ENCODE measurements at places on chromosomes 3 and 15.

DNA sequence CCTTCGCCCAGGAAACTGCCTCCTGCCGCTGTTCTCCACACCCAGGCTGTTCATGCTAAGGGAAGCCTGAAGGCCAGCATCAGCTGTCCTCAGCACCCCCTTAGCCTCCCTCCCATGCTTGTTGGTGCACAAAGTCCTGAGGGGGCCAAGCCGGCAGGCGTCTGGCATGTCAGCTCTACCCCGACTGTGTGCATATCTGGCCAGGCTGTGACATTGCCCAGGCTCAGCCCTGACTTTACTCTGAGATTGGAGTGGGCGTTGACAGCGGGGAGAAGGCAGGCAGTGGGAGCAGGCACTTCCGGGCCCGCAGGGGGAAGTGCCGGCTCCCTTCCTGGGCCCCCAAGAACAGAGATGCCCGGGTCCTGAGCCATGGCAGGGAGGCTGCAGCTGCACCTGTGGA lies 492.2 kb downstream of the AGBL1 start:
- no peak for DNase-seq

GRCh38 chr15:66775127-66776105 lies 73.4 kb downstream of the SMAD6 start:
- DNase-seq: no peak

DNA sequence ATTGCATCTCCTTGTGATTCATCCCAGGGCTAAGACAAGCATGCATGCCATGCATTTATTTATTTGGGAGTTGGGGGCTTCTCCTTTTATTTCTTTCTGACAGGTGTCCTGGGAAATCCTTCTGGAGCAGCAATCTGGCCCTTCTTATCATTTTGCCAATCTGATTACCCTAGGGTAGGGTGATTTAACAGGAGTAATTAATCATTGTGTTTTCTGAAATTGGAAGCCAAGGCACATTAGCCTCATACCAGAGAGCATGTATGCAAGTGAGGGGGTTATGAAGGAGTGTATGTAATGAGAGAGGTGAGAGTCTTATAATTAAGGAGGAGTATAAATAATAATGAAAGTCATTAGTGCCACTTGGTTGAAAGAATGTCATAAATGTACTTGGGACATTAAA lies 37.4 kb upstream of the ARPP21 start:
- no peak for DNase-seq

DNA sequence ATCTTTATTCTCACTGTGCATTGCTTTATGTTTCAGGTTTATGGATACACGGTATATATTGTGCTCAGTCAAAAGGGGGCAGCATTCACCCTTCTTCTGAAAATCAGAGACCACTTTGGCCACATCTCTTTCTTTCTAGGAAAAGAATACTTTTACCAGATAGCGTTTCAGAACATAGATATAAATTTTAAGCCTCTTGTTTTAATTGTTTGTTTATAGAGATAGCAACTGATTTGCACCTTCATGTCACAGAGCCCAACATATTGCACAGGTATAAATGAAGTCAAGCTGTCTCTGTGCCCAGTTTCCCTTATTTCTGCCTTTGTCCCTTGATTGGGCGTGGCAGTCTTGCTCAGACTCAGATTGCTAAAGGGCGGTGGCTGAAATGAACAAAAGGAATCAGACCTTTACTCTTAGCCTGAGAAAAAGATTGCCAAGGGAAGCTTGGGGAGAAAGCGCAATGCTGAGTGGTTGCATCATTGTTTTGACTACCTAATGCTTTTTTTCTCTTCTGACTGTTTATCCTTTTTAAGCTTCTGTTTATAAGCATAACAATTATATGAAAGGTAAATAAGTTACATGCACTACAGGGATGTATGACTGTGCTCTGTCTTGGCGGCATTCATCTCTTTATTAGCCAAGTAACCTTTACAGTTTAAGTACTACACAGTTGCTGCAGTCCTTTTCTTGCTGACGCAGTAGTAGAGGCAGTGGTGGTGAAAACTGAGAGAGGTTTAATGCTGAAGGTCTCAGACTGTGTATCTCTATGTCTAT lies 70.8 kb upstream of the ZBTB20 start:
- peak; percentile 40 for DNase-seq

DNA sequence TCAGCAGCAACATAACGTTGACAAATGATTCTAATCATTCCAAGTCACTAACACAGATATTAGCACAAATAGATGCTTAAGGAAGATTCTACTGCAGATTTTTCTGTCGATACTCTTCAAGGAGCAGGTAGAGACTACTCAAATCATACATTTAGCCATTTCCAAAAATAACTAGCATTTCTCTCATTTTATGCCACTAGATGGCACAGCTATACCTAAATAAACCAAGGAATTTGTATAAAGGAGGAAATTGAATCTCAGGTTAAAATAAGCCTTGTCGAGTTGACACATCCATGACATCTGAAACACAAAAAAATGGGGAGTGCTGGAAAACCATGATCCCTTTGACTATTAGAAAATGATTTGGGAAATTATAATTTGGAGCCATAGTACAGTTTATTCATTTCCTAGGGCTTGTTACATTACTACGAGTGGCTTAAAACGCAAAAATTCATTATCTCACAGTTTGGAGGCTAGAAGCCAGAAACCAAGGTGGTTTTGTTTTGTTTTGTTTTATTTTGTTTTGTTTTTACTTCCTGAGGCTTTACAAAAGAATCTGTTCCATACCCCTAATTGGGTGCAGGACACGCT lies 59.5 kb upstream of the STRIT1 start:
- DNase-seq: peak; percentile 35

- no peak for DNase-seq
Measured at GRCh38 chr15:26674467-26674866, 98.4 kb downstream of the GABRB3 start.

- no peak for DNase-seq
Measured at GRCh38 chr15:38073178-38073946, 138.9 kb downstream of the TMCO5A start.

DNA sequence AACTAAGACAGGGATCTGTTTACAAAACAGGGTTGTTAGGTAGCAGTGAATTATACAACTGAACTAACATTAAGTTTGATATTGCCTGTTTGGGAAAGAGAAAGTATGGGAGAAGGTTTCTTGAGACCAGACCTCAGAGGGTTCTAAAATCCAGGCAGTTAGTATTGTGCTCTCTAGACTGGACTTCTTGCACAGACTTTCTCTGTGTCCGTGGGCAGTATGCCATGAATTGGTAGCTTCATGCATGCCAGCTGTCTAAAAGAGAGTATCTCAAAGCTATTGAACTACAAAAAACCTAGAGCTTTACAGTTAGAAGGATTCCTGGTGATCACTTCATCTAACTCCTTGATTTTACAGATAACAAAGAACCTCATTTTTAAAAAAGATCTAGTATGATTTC lies 12.5 kb downstream of the SAMD7 start:
- no peak for DNase-seq

- no peak for DNase-seq
Measured at GRCh38 chr3:193640165-193640715, 47.2 kb downstream of the OPA1 start.

DNA sequence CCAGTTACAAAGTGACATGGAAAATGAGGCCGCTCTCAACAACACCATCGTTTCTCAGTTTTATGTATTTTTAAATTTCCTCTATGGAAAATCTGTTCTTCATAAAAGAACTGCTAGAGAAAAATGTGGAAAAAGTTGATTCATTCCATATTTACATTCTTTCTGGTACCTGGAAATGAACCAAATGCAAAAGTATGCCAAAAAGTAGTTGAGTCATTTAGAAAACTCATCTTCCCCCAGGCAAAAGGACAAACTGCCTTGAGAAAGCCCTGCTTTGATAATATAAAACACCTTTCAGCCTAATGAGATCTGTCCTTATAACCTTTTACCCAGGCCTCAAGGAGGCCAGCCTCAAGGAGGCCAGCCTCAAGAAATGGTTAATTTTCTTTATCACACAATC lies 283.0 kb upstream of the VEPH1 start:
- DNase-seq: peak; percentile 86

GRCh38 chr3:179852142-179852905 lies 184.4 kb downstream of the PEX5L start:
- no peak for DNase-seq

- DNase-seq: no peak
Measured at GRCh38 chr3:95399585-95399984, 1336.7 kb downstream of the NSUN3 start.

- no peak for DNase-seq
Measured at GRCh38 chr3:57783186-57784088, 27.3 kb downstream of the SLMAP start.

GRCh38 chr3:171379281-171379680 lies 80.9 kb downstream of the TNIK start:
- no peak for DNase-seq

- no peak for DNase-seq
Measured at GRCh38 chr3:125394406-125394805, 19.3 kb upstream of the ZNF148 start.

DNA sequence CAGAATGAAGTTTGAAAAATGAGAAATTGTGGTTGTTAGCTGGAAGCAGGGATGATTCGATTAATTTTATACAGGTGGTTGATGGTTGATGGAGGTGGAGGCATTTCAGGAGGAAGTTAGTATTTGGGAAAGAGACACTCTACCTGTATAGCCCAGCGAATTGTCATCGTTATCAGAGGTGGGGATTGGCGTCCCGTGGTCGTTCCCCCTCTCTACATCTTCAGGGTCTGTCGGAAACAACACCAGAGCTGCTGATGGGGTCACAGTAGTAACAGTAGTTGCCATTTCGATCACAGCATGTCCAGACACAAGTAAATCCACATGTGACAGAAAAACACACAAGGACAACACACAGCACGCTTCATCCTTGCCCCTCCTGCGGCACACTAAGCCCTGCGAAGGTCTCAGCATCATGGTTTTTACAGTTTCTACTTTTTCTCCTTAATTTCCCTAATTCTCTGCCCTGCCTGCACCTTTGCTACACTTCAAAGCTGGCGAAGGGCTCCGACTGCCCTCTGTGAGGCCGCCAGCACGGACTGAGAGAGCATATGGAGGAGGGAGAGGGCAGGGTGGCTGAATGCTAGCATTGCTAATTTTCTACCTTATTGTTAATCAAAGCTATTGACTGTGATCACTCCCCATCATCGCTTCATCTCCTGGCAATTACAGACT lies 642.3 kb downstream of the ROBO1 start:
- DNase-seq: no peak

- DNase-seq: peak; percentile 41
Measured at GRCh38 chr3:55013145-55013925, 85.5 kb upstream of the LRTM1 start.

- DNase-seq: no peak
Measured at GRCh38 chr3:128426128-128426921, 40.4 kb downstream of the DNAJB8 start.

GRCh38 chr15:62742409-62743171 lies 300.0 kb upstream of the TPM1 start:
- peak; percentile 74 for DNase-seq

DNA sequence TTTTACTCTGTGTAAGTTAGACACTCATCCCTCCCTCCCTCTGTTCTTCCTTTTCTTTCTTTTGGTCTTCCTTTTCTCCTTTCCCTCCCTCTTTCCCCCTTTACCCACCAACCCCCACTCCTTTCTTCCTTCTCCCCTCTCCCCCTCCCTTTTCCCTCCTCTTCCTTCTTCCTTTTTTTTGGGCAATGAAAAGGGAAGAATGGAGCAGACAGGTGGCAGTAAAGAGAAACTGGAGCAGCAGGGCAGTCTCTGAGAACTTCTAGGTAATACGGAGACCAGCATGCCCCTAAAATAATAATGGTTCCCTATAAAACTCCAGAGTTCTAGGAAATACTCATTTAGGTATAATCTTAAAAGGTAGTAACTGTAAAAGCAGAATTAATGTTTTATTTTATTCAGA lies 11.4 kb upstream of the GPR171 start:
- no peak for DNase-seq

GRCh38 chr15:98745179-98745578 lies 96.8 kb downstream of the IGF1R start:
- no peak for DNase-seq

DNA sequence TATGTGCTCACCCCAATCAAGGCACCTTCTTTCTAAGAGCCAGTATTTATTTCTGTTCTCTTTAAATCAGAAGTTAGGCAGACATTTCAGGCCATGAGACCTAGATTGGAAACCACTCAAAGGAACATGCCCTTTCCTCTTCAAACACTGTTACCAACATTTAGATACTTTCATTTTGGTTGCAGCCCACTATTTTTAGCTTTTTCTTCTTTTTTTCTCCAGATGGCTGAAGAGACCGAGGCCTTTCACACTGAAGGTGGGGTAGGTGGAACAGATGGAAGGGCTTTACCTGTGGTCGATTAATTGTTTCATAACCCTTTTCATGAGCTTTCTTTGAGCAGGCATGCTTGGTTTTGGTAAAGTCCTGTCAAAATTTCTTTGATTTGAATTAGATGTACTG lies 10.9 kb upstream of the LZTFL1 start:
- no peak for DNase-seq

DNA sequence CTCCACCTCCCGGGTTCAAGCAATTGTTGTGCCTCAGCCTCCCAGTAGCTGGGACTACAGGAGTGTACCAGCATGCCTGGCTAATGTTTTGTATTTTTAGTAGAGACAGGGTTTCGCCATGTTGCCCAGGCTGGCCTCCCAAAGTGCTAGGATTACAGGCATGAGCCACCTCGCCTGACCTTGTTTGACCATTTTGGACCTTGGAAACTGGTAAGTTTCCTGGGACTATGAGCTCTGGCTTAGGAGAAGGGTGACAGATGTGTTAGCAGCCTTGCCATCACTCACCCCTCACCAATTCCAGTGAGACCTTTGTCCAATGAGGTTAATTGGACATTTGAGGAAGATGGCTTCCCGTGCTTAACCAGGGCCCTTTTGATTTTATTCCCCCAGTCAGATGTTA lies 19.9 kb downstream of the DNASE1L3 start:
- DNase-seq: no peak

DNA sequence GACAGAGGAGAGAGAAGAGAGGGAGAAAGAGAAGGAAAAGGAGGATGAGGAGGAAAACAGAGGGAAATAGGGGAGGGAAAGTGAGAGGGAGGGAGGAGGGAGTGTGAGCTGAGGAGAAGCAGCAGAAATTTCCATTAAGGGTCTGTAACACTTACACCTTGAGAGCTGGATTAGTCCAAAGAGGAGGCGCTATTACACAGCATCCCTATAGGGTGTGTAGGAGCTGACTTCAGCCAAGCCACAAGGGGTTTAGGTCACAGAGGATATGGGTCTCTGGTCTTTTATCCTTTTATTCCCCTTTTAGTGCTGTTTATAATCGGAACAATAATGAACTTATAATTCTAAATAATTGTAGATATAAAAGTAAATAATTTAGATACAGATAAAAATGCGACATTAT lies 230.4 kb downstream of the GABRG3 start:
- no peak for DNase-seq

GRCh38 chr15:34366271-34367065 lies 528 bp downstream of the LPCAT4 start:
- DNase-seq: no peak

- no peak for DNase-seq
Measured at GRCh38 chr3:24136624-24137310, 191.7 kb downstream of the NR1D2 start.

- no peak for DNase-seq
Measured at GRCh38 chr15:79071901-79072300, 18.7 kb downstream of the RASGRF1 start.

- DNase-seq: no peak
Measured at GRCh38 chr3:117486719-117487716, 777.4 kb downstream of the TUSC7 start.
